ENCODE measurements at places on chromosomes 12 and 14.

- no peak for DNase-seq
Measured at GRCh38 chr12:123045678-123046077, 65.2 kb downstream of the ARL6IP4 start.

DNA sequence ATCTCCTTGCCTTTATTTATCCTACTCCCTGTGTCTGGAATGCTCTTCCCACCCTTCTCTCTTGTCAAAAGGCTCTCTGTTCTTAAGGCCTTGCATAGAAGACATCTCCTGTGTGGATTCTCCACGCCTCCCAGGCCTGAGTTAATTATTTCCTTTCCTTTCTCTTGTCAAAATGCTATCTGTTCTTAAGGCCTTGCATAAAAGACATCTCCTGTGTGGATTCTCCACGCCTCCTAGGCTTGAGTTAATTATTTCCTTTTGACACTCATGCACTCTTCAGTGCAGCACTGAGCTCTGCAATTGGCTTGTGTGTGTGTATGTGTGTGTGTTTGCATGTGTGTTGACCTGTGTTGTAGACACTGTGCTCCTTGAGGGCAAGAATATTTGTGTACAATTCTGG is 52.1 kb upstream of the DCD start:
- no peak for DNase-seq

DNA sequence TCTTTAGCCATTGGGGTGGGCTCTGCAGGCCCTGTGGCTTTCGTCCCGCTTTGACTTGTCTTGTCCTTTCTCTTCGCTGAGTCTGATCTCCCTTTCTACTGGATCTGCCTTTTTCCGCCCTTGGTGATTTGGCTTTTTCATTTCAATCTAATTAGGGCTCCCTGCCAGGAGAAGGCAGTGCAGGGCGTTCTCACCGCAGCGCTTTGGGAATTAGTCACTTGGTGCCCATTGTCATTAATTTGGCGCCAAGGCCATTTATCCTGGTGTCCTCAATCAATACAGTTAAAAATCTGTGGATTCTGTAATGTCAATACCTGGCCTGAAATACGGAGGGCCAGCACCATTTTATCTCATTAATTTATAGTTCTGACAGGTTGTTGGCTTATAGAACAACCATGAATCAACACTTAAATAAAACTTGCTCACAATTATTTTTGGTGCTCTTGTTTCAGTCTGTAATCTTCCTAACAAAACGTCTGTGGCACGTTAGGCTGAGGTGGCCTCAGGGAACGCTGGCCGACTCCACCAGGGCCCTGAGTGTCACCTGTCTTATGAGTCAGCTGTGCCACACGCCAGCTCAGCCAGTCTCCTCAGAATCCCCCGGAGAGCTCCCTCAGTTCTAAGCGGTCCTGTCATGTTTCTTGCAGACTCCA is 115.7 kb downstream of the BEGAIN start:
- peak; percentile 96 for DNase-seq

DNA sequence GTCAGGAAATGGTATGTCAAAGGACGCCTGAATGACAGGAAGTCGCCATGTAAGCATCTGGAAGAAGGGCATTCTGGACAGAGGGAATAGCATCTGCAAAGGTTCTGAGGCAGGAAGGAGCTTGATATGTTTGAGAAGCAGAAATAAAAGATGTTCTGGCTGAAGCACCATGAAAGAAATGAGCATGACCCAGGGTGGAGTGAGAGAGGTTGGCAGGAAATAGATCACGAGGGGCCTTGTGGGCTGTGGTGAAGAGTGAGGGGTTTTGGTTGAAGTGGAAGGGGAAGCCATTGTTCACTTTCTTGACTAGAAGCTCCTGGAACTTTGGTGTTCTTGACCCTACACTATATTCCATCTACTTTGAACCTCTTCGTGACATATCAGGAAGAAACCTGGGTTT is 99.4 kb upstream of the PARP11 start:
- no peak for DNase-seq

GRCh38 chr12:65609359-65609771 is 214.9 kb upstream of the HMGA2 start:
- DNase-seq = no peak

DNA sequence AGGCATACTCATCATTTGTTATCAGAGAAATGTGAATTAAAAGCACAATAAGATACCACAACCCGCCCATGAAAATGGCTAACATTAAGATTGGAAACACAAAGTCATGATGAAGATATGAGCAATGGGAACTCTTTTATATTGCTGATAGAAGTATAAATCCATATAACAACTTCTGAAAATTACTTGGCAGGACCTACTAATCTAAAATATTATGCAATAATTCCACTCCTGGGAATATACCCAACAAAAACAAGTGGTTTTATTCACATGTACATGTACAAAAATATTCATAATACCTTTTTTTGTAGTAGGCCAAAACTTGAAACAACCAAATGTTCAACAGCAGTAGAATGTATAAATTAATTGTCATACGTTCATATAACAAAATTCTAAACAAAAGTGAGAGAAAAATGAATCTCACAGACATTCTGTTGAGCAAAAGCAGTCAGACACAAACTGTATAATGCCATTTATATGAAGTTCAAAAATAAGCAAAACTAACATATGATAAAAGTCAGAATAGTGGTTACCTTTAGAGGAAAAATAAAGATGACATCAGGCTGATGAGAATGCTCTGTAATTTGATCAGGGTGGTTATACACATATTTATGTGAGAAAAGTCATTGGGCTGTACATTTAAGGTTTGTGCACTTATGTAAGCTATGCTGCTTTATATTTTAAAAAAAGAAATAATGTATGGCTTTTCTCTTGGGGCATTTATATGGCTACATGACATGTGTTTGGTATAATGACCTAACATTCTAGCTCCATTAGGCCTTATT is 309.2 kb upstream of the KITLG start:
- no peak for DNase-seq

DNA sequence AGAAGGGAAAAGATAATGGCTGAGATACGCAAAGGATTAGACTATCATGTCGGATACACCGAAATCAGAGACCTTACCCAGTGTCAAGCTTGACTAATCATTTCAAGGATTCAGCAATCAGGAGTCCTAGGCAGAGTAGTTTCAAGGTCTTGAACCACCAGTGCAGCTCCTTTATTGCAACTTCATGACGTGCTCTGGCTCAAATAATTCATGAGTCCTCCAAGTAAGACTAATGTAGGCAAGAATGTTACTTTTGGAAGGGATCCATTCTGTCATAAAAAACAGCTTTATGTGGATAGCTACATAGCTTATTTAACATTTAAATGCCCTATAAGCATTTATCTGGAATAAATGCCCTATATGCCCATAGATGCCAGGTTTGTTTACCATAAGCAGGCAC is 123.2 kb downstream of the LMO3 start:
- DNase-seq = no peak

DNA sequence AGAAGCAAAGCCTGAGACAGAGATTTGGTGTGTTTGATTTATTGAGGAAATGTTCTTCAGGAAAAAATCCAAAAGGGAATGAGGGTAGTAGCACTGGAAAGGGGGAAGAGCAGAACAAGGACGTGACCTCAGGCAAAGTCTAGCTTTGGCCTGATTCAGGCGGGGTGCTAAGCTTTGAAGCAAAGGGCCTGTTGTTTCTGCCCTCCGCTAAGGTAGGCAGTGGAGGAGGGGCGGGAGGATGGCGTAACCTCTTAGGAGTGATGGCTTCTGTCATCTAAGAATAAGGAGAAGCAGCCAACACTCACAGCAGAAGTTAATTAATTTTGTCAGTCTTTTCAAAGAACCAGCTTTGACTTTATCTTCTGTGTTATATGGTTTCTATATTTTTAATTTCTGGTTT is 20.4 kb downstream of the ABHD12B start:
- no peak for DNase-seq

DNA sequence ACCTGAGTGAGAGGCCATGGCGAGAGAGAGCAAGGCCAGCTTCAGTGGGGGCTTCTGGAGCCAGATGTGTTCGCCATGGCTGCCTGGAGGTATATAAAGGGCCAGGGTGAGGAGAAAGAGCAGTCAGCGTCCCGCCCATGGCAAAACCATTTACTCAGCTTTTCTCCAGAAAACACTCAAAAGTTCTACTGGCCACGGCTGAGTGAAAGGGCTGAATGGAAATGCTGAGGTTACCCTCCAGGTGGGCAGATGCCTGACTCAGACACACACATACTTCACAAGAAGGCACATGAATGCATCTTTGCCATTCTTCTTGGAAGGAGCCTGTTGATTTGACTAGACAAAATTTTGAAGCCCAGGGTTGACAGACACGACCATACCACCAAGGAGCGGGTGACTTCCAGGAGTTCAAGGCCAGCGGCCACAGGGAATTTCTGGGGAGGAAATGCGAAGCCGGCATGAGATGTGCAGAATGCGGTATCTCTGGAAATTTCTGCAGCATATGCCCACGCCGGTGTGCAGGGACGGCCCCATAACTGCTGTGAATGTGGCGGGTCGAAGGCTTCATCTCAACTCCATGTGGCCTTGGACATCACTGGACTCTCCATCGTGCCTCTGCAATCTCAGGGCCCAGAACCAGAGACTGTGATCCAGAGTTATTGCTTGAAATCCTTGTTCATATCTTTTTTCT is at the start of gene IL31:
Gene IL31, minus strand, starts transcription at position 67 of the 691 bp plus-strand sequence. Its CDS starts 49 bp downstream, at position 18.
- peak; percentile 74 for DNase-seq

DNA sequence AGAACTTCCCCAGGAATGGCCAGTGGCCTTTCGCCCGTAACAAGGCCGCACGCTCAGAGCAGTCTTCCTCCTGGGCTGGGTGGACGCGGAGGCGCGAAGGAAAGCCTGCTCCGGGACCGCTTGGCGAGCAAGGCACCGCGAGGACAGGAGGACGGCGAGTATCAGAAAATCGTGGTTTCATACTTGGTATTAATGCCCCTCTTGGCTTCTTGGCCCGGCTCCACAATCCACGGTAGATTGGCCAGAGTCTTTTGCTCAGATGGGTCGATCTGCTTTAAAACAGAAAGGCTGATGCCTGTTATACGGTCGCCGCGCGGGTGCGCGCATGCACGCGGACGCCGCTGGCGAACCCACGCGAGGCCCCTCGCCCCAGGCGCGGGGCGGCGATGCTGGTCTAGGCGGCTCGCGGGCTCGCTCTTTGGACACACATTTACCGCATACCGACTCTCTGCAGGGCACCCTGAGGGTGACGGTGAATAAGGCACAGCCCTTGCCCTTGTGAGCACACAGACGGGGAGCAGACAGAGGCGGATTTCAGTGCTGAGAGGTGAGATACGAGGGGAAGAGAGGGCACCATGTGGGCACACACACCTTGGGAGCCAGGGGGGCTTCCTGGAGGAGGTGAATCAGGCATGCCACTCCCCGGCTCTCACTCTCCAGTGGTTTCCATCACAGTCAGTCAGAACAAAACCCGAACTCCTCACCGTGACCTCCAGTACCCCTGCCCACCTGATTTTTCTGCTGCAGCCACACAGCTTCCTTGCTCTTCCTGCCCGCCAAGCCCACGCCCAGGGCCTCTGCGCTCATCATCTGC is 100.7 kb downstream of the APAF1 start:
- peak; percentile 28 for DNase-seq

DNA sequence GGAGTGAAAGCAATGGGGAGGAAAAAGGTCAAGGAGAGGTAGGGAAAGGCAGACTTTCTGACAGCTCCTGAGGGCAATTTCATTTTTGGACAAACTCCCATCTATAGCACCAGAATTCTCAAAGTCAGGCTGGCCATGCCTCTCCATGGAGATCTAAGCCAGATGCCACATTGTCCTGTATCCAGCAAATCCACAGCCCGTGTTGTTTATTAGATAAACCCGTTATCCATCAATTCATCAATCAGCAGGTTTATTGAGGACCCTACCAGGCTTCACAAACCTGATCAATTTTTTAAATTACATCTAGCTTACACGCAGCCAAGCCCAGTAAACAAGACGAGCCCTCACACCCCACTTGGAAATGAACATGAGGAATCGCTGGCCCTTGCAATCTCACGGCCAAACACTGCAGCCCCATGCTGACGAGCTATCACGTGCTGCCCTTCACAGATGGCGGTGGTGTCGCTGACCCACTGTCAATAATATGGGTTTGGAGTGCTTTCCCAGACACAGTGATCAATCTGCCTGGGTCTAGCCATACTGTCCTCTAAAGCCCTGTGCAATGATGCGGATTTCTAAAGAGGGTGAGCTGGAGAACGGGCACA is 332.9 kb downstream of the DPF3 start:
- no peak for DNase-seq

All from DMS79 (cell line).